Activated T-helper 1 cell treated with anti-CD3 and anti-CD28 coated beads, Interleukin-2, amount 50 U/mL, for 16 hours (primary cell): ENCODE measurements at places on chromosomes 11 and 22.

DNA sequence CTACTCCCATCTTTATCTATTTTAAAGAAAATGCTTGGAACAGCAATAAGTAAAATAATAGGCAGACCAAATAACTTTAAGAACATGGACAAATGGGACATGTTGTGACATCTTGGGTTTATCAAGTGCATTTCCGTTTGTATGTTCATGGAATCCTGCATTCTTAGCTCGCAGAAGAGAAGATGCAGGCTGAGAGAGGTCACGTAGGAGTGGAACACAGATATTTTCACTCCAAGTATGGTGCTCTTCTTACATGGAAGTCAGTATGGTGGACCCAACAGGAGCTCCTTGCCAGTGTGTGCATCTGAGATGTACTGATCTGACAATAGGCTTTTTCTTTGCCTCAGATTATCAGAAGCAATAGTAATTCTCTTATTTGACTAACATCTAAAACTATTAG lies 1.7 kb downstream of the E2F8 start:
- no peak for DNase-seq

DNA sequence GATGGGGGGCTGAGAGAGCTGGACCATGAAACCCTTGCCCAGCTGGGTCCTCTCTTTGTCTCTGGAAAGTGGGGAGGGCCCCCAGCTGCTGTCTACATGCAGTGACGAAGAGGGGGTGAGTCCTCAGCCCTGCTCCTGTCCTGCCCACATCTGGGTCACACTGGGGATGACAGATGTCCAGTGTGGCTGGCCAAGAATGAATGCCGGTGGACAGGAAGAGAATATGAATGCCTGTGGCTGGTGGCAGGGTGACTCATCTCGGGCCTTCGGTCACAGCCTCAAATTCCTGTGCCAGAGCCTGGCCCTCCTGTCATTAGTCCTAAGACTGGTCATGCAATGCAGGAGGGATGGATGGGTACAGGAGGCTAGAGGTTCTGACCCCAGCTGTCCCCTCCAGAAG lies 2.2 kb upstream of the PNPLA3 start:
- no peak for DNase-seq

DNA sequence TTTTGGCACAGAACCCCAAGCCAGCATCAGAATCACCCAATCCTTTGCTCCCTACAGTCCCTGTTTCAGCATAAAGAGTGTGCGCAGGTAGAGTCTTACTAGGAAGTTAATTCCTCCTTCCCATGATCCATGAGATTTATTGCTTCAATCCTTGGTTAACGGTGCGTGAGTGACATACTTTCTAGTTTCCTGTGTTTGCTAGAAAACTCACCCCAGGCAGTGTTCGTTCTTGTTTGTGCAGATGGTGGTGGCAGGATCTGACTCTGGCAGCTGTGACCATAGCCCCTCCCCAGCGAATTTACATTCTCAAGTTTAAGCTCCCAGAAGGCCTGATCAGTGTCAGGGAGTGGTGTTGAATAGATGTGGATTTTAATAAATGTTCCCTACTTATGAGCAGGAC lies 106.7 kb upstream of the CCT8L2 start:
- no peak for DNase-seq

- no peak for DNase-seq
These were observed 10.0 kb downstream of the PRG3 start for GRCh38 chr11:57370941-57371340.

DNA sequence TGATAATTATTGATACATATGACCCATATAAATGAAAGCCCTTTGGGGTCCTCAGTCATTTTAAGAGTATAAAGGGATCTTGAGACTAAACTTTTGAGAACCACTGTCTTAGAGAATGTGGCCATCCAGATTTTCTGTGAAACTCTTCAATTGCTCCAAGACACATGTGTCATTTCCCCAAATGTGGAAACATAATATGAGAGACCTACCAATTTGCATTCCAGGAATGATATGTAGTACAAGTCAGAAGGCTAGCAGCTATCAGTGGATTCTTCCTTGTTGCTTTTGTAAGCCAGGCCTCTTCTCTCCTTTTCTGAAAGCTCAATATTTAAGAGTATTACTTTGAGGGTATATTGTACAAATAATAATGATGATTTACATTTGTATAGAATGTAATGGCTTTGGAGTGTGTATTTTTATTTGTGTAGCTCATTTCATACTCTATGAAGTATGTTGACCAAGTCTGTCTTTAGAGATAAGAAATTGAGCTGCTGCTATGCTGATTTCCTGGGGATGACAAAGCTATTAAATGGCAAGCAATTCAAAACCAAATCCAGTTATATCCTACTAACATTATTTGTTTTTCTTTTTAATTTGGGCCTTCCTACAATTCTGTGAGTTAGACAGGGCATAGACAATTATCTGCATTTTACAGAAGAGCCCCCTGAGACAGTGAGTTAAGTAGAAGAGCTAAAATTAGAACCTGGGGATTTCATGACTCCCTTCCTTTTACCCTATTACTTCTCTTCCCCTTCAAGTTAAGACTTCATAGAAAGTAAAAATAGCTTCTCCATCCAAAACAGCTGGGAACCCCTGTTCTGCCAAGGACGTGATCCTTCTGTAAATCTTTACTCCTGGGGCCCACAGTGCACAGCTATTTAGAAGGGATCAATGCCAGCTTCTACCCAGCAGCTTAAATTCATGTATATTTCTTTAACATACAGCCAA lies 131.9 kb downstream of the WNT11 start:
- DNase-seq: no peak

DNA sequence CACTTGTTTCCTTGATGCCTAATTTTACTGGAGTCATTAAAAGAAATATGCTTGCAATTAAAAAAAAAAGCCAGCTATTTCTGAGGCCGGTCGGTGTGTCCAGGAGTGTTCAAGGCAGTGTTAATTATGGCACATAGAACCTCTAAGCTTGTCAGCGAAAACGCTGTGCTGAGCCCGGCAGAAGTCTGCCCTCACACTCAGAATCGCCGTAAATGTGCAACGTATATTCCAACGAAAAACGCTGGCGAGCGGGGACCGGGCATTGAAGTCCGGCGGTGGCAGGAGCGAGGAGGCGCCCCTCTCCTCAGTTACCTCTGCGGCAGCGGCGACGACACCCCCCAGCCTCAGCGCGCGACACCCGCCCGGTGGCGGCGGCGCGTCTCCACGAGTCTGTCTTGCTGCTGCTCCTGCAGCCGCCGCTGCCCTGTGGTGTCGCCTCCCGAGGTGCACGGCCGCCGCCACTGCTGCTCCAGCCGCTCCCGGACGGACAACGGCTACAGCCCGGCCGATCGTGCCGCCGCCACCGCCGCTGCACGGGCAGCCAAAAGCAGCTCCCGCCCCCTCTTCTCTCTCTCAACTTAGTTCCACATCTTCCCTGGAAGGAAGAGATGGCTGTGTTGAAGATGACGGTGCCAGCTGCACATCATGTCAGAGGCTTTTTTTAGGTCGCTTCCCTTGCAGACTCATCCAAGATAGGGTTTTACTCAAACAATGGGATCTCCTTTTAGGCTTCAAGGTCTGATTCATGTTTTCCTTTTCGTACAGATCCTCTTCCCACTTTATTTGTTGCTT lies 56.0 kb downstream of the JAM3 start:
- no peak for DNase-seq

DNA sequence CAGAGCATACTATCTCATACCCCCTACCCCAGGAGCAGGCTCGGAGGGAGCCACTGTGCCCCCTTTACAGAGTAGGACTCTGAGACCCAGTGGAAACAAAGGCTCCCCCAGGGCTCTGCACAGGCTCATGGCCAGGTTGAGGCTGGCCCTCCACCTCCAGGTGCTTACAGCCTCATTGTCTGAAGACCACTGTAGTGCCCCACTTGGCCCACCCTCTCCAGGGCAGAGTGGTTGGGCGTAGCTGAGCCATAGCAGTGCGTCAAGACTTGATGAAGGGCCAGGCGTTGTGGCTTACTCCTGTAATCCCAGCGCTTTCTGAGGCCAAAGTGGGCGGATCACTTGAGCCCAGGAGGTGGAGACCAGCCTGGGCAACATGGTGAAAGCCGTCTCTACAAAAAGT lies 1.7 kb downstream of the ANKRD13D start:
- DNase-seq: no peak

- DNase-seq: no peak
These were observed 324.8 kb downstream of the DYNC2H1 start for GRCh38 chr11:103434073-103434411.

- DNase-seq: no peak
These were observed 5.0 kb downstream of the SHANK3 start for GRCh38 chr22:50677493-50678217.

- no peak for DNase-seq
These were observed 159.4 kb downstream of the C11orf91 start for GRCh38 chr11:33540946-33541915.

- DNase-seq: no peak
These were observed 76.8 kb upstream of the VPREB1 start for GRCh38 chr22:22167791-22168189.

GRCh38 chr11:17634776-17635550 lies 84.4 kb upstream of the MYOD1 start:
- DNase-seq: no peak

GRCh38 chr11:120389693-120390584 lies 53.7 kb downstream of the ARHGEF12 start:
- DNase-seq: no peak

GRCh38 chr22:50308597-50308935 lies 1.1 kb upstream of the PLXNB2 start:
- DNase-seq: no peak

DNA sequence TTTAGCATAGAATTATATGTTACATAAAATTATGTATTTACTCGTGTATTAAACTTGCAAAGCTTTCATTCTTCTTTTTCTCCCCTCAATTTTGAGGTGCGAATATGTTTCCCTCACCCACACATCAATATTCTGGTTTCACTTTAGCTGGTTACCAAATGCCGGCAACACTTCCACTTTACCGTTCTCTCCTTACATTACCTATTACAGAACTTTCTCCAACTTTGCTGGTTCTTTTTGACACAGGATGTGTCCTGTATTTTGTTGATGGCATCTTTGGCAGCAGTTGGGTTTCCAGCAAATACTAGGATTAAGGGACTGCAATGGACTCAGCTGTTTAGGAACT lies 84.9 kb downstream of the PRR5L start:
- no peak for DNase-seq

GRCh38 chr22:41078931-41079330 lies 13.5 kb upstream of the EP300 start:
- no peak for DNase-seq

GRCh38 chr22:49503896-49504521 lies 323.7 kb downstream of the BRD1 start:
- DNase-seq: no peak

DNA sequence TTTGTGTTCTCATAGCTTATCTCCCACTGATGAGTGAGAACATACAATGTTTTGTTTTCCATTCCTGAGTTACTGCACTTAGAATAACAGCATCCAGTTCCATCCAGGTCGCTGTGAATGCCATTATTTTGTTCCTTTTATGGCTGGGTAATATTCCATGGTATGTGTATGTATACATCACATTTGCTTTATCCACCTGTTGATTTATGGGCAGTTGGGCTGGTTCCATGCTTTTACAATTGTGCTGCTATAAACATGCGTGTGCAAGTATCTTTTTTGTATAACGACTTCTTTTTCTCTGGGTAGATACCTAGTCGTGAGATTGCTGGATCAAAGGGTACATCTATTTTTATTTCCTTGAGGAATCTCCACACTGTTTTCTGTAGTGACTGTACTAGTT lies 74.8 kb downstream of the ZNF280B start:
- DNase-seq: no peak

DNA sequence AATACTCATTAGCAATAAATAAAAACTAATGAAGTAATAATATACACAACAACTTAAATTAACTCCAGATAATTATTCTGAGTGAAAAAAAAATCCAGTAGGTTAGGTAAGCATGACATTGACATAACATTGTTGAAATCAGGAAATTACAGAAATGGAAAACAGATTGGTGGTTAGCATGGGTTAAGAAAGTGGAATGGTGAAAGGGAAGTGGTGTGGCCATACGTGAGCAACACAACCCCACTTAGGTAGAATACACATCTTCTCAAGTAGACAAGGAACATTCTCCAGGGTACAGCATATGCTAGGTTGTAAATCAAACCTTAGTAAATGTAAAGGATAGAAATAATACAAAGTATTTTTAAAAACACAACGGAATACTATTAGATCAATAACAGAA lies 30.2 kb upstream of the CLTCL1 start:
- no peak for DNase-seq

DNA sequence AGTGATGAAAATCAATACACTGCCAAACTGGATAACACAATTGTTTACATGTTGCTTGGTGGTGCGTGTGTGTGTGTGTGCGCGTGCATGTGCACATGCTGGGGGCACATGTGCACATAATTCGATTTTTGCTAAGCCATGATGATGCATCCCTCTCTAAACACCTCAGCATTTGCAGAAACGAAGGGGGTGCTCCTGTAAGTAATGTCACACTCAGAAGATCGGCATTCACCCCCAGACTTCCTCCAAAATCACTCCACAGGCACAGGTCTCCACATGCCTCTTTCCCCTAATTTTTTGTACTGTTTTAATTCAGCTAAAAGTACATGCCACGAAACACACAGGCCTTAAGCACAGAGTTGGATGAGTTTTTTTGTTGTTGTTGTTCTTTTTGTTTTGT lies 341.5 kb downstream of the SHANK2 start:
- no peak for DNase-seq

DNA sequence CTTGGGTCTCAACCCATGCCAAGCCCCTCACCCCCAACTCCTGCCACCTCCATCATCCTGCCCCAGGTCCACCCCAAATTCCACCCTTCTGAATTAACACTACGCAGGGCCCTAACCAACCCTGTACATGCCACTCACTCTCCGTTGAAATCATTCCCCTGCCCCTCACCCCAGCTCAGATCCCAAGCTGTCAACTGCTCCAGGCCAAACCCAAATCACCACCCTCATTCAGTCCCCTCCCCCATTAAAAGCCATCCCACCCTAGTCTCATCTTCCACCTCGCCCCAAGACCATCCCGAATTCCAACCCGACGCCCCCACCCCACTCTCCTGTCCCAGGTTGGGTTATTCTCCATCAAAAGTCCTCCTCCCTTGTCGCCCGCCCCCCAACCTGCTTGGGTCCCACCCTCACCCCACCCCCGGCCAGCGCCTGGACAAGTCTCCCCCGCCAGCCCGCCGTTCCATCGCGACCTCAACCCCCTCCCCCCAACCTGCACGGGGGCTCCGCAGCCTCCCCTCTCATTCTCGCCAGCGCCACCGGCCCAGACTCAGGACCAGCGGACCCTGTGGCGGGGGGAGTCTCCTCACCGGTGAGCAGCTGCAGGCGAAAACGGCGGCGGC lies 466 bp downstream of the FAM168A start:
- no peak for DNase-seq

DNA sequence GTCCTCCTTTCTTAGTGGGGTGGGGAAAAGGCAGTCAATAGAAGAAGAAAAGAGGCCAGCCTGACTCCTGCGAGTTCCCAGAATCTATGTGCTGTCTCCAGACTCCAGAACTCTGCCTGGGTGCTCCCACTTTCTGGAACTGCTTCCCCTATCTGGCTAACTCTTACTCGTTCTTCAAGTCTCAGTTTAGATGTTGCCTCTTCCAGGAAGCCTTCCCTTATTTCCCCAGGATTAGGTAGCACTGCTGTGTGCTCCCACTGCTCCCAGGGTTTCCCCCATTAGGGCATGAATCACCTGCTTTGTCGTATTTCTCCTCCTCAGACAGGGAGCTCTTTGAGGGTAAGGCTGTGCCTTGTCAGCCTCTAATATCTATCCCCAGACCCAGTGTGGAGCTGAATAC lies 17.5 kb upstream of the SYT7 start:
- DNase-seq: no peak

- no peak for DNase-seq
These were observed 72.8 kb downstream of the SFI1 start for GRCh38 chr22:31569126-31569525.

GRCh38 chr11:69921128-69922014 lies 102.2 kb upstream of the FGF3 start:
- DNase-seq: no peak
